NCI-H345 (cell line): ENCODE measurements at places on chromosomes 11 and 22.

GRCh38 chr22:38949889-38950405 is 7.5 kb upstream of the APOBEC3A start:
- no peak for DNase-seq

DNA sequence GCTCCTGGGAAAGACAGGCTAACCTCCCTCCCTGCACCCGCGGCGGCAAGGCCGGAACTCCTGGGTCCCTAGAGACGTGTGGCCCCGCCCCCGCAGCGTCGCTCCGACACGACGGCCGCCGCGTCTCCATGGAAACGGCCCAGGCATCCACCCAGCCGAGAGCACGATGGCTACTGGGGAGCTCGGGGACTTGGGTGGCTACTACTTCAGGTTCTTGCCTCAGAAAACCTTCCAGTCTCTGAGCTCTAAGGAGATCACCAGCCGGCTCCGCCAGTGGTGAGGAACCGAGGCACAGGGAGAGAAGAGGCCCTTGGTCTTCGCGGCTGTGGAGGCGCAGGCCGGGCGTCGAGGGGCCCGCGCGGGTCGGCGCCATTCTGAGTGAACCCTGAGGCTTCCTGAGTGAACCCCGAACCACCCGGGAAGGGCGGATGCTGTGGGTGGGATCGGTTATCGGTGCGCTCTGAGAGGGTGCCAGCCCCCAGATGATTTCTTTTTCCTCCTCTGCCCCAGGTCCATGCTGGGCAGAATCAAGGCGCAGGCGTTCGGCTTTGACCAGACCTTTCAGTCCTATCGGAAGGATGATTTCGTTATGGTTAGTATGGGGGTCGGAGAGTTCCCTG is at the start of gene CFAP300:
Gene CFAP300 (plus strand): TSS at position 133 of the 620 bp plus-strand sequence. CDS start 34 bp downstream, at position 167.
- DNase-seq: peak; percentile 93

DNA sequence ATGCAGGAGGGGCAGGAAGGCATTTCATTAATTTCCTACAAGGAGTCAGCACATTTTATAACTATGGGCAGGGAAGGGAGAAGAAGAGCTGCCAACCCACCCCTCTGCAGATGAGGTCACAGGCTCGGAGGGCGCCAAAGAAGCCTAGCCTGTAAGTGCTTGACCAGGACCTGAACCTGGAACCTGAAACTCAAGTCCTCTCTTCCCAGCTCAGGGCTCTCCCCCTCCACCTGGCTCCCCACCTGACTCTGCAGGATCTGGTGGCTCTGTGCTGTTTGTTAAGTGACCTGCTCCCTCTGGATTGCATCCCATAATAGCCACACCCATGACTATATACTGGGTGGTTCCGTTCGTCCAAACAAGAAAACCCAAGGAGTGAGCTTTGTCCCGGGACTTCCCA is 27.3 kb downstream of the SCGB1A1 start:
- no peak for DNase-seq

DNA sequence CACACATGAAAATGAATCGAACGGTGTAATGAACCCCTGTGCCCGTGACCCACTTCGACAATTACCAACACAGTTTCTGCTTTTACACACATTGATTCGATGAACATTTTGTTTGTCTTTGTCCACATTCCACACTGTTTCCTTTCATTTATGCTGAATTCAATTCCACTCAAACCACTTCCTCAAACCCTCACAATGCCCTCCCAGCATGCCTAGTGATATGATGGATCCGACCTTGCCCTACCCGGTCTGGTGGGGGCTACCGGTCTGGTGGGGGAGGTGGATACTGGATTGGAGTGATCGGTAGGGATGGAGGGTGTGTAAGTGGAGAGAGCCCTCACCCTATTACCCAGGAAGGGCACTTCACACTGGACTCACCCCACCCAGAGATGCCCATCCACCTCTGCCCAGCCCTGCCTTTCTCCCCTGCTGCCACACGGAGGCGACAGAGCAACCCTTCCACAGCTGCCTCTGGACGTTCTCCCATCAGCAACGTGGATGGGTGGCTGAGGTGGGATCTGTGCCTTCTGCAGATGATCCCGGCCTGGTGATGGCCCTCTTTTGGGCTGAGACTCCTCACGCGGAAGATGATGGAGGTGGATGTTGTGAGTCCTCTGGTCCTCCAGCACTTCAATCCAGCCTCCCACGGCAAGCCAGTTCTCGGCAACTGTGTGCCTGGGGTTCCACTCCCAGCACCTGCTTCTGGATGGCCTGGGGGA is 33.0 kb upstream of the P2RY2 start:
- DNase-seq: peak; percentile 44

- no peak for DNase-seq
These were observed 125.3 kb downstream of the MORC2 start for GRCh38 chr22:30843245-30843644.

DNA sequence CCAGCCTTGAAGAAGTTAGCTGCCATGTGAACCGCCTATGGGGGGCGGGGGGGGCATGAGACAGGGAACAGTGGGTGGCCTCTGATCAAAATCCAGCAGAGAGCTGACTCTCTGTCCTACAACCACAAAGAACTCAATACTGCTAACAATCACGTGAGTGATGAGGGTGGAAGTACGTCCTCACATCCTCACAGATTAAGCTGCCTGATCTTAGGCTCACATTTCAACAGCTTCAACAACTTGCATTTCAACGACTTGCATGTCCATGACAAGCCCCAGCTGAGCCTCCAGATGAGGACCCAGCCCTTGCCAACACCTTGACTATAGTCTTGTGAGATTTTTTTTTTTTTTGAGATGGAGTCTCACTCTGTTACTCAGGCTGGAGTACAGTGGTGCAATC is 51.6 kb downstream of the CLMP start:
- DNase-seq: no peak

- DNase-seq: no peak
These were observed 79.8 kb downstream of the KCNQ1 start for GRCh38 chr11:2524446-2525165.

DNA sequence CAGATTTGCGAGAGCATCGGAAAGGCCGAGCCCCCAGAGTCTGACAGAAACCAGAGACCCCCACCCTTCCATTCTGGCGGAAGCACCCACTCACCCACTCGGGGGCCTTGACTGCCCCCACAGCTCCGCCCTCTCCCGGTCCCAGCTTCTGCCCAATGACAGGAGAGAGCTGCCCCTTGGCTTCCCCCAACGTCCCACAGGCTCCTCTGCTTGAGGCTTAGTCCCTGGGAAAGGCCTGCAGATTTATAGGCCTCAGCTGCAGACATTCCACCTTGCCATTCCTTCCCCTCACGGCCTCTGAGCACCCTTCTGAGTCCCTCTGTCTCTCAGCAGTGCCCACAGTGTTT is 125.0 kb upstream of the NCAM1 start:
- DNase-seq: no peak

GRCh38 chr22:39560127-39560526 is 10.4 kb upstream of the CACNA1I start:
- no peak for DNase-seq

- DNase-seq: no peak
These were observed 33.6 kb upstream of the PARVG start for GRCh38 chr22:44147008-44147645.

GRCh38 chr22:20463324-20464095 is 25.9 kb upstream of the SCARF2 start:
- no peak for DNase-seq

DNA sequence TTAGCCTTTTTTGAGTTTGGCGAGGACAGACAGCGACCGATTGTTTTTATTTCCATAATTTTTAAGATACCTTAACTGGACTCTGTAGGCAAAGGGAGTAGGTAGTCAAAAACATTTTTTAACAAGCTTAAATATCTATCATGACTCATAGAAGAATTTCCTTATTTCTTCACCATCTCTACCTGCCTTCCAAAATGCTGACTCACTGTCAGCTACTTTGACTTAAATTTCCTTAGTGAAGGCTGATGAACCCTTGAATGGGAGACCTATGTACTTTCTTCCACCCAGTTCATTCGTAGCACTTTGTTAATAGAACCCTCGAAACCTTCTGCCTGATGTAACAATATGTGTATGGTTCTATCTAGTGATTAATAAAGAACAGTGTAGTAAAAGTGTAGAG is 1.1 kb upstream of the MTMR2 start:
- no peak for DNase-seq

GRCh38 chr11:13349581-13349980 is 72.0 kb downstream of the BMAL1 start:
- DNase-seq: no peak

DNA sequence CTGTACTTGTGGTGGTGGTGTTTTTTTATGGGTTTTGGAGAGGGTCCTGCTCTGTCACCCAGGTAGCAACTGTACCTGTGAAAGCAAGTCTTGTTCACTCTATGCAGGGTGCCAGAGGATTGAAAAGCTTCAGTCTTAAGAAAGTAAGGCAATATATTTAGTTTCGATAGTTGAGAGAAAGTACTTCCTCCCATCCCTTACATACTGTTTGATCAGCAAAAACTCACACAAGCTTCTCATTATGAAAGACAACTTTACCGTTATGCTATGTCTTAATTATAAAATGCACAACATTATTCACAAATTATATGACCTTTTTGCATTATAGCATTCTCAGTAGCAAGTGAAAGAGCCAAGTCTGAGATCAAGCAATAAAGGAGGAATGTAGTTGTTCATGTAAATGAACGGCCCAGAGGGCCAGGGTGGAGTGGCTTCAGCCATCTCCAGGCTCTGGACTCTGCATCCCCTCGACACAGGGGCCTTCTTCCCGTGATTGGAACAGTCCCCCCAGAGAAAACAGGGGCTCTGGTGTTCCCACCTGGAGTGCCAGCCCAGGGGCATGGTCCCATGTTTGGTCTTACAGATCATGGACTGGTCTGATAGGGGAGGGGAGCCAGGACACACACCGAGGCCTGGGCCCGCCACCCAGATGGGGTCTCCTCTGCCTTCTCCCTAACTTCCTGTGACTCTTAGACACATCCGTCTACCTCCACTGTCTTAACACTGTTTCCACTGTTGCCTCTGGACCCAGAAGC is 38.7 kb upstream of the CTTN start:
- DNase-seq: no peak

GRCh38 chr11:67615728-67616430 is 9.1 kb downstream of the NDUFV1 start:
- no peak for DNase-seq

- peak; percentile 83 for DNase-seq
These were observed 2.1 kb upstream of the CPT1A start for GRCh38 chr11:68843703-68844312.

DNA sequence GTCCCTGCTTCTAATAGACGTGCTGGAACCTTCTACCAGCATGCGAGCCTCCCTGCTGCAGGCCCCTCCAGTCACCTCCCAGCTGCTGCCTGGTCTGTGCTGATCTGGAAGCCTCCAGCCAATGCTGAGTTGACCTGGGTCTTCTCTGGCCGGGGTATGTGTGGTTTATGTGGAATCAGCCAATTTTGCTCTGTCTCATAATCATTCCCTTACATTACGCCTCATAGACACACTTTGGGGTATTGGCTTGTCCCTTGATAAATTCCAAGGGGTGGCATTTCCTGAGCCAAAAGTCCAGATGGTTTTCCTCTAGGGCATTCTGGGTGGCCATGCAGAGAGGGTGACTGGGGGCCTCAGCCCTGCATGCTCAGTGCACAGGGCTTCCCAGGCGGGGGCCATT is 8.3 kb upstream of the KMT5B start:
- no peak for DNase-seq

- no peak for DNase-seq
These were observed 45.7 kb downstream of the SHISAL1 start for GRCh38 chr22:44266796-44267760.

GRCh38 chr22:27634043-27634740 is 167.4 kb downstream of the MN1 start:
- no peak for DNase-seq
